ENCODE measurements at places on chromosomes 5 and 9.

GRCh38 chr5:158375531-158375930 lies 516.6 kb upstream of the CLINT1 start:
- DNase-seq = no peak

DNA sequence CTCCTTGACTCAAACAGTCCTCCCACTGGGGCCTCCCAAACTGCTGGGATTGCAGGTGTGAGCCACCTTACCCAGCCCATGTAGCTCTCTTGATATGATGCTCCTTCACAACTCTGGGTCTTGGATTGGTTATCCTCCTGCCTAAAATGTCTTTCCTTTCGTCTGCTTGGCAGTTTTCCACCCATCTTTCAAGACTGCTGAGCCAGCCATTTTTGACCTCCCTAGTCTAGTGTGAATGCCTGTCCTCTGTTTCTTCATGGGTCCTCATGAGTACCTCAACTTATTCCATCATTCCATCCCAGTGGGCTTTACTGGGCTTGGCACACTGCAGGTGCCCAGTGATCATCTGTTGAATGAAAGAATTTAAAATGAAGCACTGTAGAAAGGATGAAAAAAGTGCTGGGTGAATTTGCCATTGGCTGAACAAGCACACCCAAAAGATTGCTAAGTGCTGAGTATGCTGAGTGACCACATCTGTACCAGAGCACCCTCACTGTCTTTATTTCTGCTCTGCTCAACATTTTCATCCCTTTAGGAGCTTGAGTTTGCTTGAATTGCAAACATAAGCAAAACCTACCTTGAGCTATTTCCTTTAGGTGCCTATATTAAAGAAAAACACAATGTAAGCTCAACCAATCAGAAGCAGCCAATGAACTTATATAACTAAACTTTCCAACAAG lies 84.8 kb upstream of the FAM169A start:
- no peak for DNase-seq

DNA sequence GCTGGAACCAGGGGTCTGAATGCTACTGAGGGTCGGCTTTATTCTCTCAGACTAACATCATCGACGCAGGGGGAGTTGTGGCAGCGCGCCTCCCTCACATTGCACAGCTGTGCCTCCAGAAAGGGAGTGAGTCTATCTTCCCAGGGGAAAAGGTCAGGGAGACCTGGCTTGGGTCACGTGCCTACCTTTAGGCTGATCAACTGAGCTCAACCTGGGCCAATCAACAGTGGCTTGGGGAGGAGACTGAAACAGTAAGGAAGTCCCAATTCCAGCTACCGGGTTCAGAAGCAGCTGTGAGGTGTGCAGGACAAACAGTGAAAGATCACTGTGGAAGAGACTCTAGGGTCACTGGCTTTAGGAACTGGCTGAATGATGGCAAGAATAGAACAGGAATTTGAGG lies 14.3 kb downstream of the SNX30 start:
- DNase-seq = no peak

GRCh38 chr9:130931508-130932254 lies 7.4 kb downstream of the FIBCD1 start:
- no peak for DNase-seq

DNA sequence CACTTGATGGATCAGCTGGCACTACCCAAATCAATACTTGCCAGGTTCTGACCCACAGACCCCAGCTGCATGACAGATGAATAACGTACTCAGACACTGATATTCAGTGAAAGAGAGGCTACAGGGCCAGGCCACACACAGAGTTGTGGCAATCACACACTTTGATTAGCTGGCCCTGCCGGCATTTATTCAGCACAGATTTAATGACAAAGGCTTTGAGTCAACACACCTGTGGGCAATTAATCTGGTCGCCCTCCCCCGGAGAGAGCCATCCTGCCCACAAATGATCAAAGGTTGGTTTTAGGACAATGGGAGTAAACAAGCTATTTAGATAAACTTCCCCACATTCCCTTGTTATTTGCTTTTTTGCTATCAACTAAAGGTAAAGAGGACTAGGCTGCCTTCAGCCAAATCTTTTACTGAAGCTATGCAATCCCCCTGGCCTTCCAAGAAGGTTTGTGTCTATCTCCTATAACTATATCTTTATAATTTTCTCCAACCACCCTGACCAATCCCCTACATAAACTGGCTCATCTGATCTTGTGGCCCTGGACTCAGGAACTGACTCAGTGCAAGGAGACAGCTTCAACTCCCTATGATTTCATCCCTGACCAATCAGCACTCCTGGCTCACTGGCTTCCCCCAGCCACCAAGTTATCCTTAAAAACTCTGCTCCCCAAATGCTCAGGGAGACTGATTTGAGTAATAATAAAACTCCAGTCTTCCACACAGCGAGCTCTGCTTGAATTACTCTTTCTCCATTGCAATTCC lies 12.7 kb upstream of the TRIM32 start:
- no peak for DNase-seq

GRCh38 chr5:132055808-132056609 lies 4.4 kb upstream of the IL3 start:
- no peak for DNase-seq

DNA sequence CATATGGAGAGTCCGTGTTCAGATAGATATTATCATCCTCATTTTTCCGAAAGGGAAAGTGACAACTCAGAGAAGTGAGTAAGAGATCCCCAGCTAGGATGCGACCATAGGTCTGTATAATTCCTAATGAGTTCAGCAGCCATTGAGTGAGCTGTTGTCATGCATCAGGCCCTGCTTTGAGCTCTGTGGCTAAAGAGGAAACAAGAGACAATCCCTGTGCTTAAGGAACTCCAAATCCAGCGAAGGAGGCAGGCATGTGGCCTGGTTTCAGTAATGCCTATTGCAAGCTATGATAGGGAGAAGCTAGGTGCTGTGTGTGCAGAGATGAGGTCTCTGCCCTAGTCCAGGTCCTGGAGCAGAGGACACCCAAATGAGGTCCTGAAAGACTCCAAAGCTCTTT lies 192.8 kb downstream of the ACTL7B start:
- DNase-seq = no peak

GRCh38 chr9:101326035-101326434 lies 58.8 kb downstream of the BAAT start:
- DNase-seq = no peak

DNA sequence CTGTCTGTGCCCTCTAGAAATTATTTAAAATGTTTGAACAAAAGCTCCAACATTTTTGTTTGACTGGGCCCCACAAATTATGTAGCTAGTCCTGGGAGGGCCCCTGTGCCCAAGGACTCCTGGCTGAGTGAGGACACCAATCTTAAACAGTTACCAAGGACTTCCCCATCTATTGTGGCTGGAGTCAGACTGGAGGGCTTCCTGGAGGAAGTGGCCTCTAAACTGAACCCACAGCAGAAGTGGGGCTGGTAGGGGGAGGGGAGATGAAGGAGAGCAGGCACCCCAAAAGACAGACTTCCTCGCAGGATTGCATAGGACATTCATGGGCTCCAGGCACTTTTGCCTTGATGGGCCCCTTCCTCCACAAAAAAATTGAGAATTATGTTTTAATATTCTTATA lies 8.1 kb downstream of the ADAMTS13 start:
- no peak for DNase-seq

GRCh38 chr5:78562714-78563330 lies 85.8 kb downstream of the LHFPL2 start:
- no peak for DNase-seq

Data from GM12864 (cell line).